ENCODE measurements at places on chromosomes 1 and 21. TPM values are rescaled to one million over a fixed set of nuclear protein-coding genes. Genes with fewer than 3 reads are reported as not detected.

Gene DCAF8
- total RNA-seq = 87.0 TPM

Gene GIPC2
- 0.11 TPM for total RNA-seq

Gene TAS1R2
- total RNA-seq = not detected

Gene BRINP3
- total RNA-seq = not detected

Gene SELP
- not detected for total RNA-seq

Gene BRDT
- total RNA-seq = not detected

Gene DIP2A
- 27.6 TPM for total RNA-seq
